Kidney glomerular epithelial cell (primary cell): ENCODE measurements at places on chromosomes 4 and X.

GRCh38 chr4:101287324-101287723, 60.0 kb downstream of the PPP3CA start:
- DNase-seq, result no peak

DNA sequence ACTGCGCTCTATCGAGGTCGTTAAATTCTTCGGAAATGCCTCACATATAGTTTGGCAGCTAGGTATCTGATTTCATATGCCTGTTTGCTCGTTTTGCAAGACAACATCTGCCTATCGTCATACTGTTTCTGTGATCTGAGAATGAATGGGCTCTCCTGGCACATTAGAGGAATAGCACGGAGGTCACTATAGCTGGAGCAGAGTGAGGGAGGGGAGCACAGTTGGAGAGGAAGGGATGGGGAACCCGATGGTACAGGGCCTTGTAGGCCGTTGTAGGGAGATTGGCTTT, 552 bp downstream of the IKBKG start:
- no peak for DNase-seq

DNA sequence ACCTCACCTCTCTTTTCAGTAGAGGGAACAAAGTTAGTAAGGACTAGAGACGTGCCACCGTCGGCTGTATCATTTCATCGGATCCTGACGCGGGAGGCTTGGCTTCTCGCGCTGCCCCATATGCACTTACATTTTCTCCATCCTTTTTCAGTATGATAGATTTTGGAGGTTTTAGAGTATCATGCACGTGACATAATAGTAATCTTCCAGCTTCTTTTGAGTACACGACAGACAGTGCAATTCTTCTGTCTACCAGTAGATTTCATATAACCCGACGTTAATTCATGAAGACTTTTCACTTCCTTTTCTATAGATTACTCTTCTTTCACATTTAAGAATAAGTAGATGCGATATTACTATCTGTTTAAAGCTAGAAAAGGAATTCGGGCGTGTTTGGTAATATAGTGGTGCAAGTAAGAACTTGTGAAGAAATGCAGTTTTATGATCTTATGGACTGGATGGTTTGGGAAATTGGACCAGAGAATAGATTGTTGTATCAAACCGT, 1.0 kb downstream of the CDS1 start:
- DNase-seq, result peak; percentile 54

GRCh38 chrX:97797076-97797475, 913.4 kb downstream of the RPA4 start:
- no peak for DNase-seq

DNA sequence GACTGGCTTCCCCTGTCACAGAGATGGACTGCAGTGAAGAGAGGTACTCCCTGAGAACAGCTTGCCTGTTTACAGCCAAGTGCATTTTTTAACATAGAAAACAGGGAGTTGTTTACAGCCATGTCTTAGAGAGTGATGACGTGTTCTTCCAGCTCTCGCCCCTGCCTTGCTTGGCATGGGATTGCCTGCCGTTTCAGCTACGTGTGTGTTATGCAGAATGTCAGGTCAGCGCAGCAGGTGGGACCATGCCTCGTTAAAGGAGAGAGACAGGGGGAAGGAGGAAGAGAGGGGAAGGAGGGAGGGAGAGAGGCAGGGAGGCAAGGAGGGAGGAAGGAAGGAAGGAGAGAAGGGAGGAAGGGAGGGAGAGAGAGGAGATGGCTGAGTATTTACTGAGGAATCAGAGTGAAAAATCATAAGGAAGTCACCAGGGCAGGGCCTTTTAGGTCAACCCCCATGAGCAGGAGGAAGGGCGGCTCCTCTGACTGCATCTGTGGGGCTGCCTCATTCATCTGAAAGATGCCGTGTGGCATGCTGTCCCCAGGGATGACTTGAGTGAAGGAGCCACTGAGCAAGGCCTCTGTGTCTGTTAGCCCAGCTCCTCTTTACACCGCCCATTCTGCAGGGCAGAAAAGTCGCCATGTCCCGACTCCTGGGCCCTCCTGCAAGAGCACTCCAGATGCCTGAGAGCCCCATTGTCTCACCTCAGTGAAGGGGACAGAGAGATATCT, 139.7 kb upstream of the PSAPL1 start:
- DNase-seq, result no peak

DNA sequence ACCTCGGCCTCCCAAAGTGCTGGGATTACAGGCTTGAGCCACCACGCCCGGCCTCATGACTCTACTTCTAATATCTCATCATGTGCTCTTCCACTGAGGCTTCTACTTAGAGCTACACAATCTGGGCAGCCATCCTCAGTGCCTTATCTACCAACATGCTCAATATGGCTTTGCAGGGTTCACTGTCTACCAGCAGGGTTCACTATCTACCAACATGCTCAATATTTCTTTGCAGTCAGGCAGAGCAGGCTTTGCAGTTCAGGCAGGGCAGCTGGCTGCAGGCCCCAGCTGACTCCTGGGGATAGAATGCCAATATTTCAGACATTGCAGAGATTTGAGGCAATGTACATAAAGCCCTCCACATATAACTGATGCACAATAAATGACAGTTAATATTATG, 47.5 kb downstream of the PKD2 start:
- peak; percentile 25 for DNase-seq

GRCh38 chr4:740656-741282, 35.1 kb downstream of the PCGF3 start:
- no peak for DNase-seq

- no peak for DNase-seq
These were observed 21.2 kb downstream of the PPAT start for GRCh38 chr4:56414135-56414670.

DNA sequence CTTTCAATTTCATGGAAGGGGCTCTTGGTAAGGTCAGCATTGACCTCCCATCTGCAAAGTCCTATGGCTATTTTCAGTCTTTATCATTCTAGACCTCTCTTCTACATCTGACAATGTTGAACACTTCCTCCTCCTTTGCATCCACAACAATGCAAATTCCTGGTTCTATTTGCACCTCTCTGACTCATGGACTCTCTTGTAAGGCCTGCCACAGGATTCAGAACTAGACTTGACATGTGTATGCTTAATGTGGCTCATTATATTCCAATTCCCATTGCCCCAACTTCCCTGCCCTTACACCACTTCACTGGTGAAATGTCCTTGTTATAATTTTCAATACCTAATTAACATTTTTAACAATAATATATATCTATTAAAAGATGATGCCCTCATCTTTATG, 314.3 kb upstream of the FGF13 start:
- DNase-seq, result no peak

- DNase-seq, result no peak
These were observed 102.2 kb downstream of the EDA start for GRCh38 chrX:69718102-69718501.

- DNase-seq, result peak; percentile 20
These were observed 292.9 kb downstream of the IL1RAPL1 start for GRCh38 chrX:28880136-28880535.

DNA sequence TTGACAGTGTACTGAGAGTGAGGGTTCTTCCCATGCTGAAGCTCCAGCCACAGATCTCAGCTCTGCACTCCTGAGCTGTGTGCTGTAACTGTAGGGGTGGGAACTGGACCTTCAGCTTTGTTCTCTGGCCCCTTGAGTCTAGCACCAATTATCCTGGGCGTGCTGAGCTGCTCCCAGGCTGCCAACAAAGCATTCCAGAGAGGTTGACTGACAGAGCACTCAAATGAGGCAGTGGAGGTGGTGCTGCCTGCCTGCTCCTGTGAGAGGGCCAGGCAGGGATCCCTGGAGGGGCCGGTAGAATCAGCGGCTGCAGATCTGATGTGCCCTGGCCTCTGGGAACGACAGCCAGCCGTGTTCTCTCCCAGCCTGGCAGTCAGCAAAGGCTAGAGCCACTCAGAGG, 375.7 kb upstream of the AADAT start:
- no peak for DNase-seq

GRCh38 chrX:23854945-23855344, 52.8 kb downstream of the APOO start:
- DNase-seq, result no peak

GRCh38 chrX:73490661-73491060, 43.8 kb downstream of the CDX4 start:
- DNase-seq, result no peak

DNA sequence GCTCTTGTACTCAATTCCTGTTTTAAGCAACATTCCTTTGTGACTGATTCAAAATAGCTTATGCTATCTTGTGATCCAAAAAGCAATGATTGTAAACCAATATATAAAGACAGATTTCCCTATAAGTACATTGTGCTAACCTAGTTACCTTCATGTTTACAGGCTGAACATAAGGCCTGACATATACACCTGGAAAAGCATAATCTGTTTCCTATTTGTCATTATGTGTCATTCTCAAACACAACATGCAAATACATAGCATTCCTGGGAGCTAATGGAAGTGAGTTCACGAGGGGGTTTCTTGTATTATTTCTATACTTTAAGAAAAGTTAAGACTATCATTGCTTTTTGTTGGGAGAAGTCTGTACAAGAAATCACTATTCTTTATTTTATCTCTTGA, 638.1 kb upstream of the AGA start:
- DNase-seq, result no peak

DNA sequence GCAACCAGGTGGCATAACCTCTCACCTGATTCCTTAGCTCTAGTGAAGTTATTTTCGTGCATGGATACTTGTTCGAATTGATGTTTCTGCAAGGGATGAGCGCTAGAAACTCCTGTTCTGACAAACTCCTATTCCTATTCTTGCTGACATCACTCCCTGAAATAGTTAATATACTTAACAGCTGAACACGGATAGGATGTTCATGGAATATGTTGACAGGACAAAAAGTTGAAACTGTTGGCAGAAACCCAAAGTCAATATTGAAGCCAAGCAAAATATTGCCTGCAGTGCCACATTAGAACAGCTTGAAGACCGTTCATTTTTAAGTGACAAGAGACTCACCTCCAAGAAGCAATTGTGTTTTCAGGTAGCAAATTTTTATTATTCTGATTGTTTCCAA, at the start of gene KLKB1:
TSS of gene KLKB1 (plus strand) at position 287 of the 400 bp plus-strand sequence. CDS start 689 bp downstream, outside the sequence.
- peak; percentile 3 for DNase-seq
